Neural progenitor cell (in vitro differentiated cells): ENCODE measurements at places on chromosomes 7 and 10. TPM values are rescaled to one million over a fixed set of nuclear protein-coding genes. Genes with fewer than 3 reads are reported as not detected.
A peak's percentile ranks its signal among the peaks of the same experiment; 100 is the strongest.

DNA sequence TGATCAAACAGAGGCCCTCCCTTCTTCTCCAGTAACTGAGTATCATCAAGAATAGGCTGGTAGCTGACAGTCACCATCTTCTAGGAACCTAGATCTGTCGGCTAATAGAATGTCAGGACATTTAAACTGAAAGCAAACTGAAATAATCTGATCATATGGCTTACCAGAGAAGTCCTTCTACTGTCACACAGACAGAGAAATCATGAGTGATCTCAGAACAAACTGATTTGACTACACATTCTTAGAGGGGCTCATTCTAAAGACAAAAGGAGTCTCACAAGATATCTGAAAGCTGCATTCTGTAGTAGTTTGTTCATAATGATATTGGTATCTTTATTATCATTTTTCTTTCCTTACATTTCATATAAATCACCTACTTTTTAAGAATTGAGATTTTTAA lies 130.9 kb upstream of the ADCY1 start:
- H3K4me3 ChIP-seq: no peak overlapping the region
- H3K4me1 ChIP-seq: no peaks in the 10 kb centered on the region
- H3K27me3 ChIP-seq: no peaks in the 10 kb centered on the region
- H3K36me3 ChIP-seq: no peaks in the 10 kb centered on the region
- DNase-seq: no peak

- peak; percentile 75 for DNase-seq
- peak overlapping the region; percentile 79 for H3K27ac ChIP-seq
- H3K36me3 ChIP-seq: no peaks in the 10 kb centered on the region
- H3K4me1 ChIP-seq: peaks cover 43% of the 10 kb centered on the region
These were observed 43.2 kb downstream of the RALA start for GRCh38 chr7:39666562-39666961.

- no peak overlapping the region for H3K27ac ChIP-seq
- H3K27me3 ChIP-seq: no peaks in the 10 kb centered on the region
These were observed 27.8 kb downstream of the SLC26A5 start for GRCh38 chr7:103418241-103418640.

EBF3 gene
- 0.15 and 0.40 TPM in 2 replicates for total RNA-seq

- H3K4me1 ChIP-seq: peaks cover 4% of the 10 kb centered on the region
- H3K27ac ChIP-seq: no peak overlapping the region
- H3K27me3 ChIP-seq: no peaks in the 10 kb centered on the region
- H3K4me3 ChIP-seq: no peak overlapping the region
- DNase-seq: no peak
These were observed 167.9 kb downstream of the RNF216 start for GRCh38 chr7:5613607-5614006.
